Activated CD4-positive, alpha-beta memory T cell treated with anti-CD3 and anti-CD28 coated beads, Interleukin-2, amount 10 ng/mL, durations not matched to agents 7 days and 5 days (primary cell): ENCODE measurements at places on chromosomes 3 and 15. TPM values are rescaled to one million over a fixed set of nuclear protein-coding genes. Genes with fewer than 3 reads are reported as not detected.

CSPG4 gene
- total RNA-seq = not detected

DNAH12 gene
- total RNA-seq = 0.05 TPM

SLC6A20 gene
- total RNA-seq = not detected

NTRK3 gene
- not detected for total RNA-seq

EXOSC7 gene
- total RNA-seq = 40.8 TPM

DPPA2 gene
- total RNA-seq = not detected

DNA sequence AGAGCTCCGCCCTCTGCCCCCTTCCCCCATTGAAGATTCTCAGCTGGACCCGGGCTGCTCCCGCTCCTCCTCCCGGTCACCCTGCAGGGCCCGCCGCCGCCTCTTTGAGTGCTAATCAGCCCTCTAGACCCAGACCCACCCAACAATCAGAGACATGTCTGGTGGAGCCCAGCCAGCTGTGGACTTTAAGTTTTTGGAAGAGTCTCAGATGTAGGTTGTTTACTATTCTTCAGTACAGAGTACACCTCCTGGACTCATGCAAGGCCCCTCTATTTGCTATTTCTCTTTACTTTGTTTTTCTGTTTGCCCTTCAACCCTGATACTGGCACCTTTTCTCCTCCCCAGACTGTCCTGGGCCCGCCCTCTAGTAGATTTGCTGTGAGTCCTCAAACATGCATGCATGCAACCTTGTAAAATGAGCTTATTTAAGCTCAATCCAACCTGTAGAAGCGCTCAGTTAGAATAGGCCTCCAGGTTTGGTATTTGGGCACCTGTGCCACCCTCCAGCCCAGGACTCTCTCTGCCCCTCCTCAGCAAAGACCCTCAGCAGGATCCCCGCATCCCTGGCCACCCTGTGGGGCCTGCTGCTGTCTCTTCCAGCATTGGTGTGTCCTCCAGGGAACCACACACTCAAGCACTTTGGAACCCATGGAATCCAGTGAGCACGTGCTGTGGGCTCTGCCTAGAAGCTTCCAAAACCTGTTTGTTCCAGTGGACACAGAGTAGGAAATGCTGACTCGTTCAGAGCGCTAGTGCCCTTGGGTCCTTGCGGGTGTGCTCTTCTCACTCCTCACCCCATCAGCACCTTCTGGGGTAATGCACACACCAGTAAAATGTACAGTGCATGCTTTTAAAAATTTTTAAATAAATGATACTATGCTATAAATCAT, 4.6 kb downstream of the PRR23E start:
- DNase-seq = no peak
- peaks cover 3% of the 10 kb centered on the region for H3K27me3 ChIP-seq
- H3K27ac ChIP-seq = no peak overlapping the region
- no peaks in the 10 kb centered on the region for H3K36me3 ChIP-seq

DNA sequence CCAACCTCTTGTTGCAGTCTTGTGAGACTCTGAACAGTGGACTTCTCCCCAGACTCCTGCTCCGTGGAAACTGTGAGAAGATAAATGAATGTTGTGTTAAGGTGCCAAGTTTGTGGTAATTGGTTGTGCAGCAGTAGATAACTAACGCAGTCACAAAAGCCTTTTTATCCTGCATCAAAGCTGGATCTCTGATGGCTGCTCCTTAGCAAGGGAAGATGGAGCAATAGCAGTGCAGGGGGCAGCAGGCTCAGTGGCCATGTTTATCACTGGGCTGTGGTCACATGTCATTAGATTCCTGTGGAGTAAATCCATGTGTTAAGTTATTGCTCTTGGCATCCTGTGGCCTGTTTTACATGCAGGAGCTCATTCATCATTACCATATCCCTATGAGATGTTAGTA, 13.5 kb downstream of the CMTM7 start:
- peaks cover 46% of the 10 kb centered on the region for H3K4me1 ChIP-seq
- no peak for DNase-seq
- peaks cover 27% of the 10 kb centered on the region for H3K36me3 ChIP-seq
- no peak overlapping the region for H3K27ac ChIP-seq
- no peaks in the 10 kb centered on the region for H3K27me3 ChIP-seq

DNA sequence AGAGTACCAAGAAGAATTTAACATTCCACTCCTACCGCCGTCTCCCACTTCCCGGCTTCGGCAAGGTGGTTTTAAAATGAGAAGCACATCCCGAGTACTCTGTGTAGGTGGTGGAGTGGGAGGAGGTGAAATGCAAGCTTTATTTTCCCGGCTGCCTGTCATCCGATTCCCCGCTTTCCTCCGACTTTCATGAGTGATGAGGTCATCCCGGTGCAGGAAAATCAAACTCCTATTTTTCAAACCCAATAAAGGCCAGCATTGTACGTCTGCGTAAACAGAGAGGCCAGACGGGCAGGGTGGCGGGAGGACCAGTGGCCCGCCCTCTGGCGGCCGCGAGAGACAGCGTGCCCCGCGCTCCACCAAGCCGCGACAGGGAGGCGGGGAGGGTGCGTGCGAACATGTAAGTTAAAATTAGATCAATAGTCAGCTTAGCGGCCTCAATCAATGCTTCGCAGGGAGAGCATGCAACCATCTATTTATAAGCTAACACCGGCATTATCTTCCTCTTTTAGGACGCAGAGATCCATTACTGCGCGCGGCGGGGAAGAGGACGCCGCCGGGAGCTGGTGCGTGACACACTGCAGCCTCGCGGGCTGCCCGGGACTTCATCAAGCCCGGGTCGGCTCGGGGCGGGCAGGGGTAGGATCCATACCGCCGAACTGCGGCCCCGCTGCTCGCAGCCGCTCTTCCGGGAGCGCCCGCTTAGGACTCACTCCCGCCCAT, 163.3 kb downstream of the CD47 start:
- no peaks in the 10 kb centered on the region for H3K36me3 ChIP-seq
- H3K4me1 ChIP-seq = peaks cover 11% of the 10 kb centered on the region
- H3K4me3 ChIP-seq = peak overlapping the region; percentile 76

DNA sequence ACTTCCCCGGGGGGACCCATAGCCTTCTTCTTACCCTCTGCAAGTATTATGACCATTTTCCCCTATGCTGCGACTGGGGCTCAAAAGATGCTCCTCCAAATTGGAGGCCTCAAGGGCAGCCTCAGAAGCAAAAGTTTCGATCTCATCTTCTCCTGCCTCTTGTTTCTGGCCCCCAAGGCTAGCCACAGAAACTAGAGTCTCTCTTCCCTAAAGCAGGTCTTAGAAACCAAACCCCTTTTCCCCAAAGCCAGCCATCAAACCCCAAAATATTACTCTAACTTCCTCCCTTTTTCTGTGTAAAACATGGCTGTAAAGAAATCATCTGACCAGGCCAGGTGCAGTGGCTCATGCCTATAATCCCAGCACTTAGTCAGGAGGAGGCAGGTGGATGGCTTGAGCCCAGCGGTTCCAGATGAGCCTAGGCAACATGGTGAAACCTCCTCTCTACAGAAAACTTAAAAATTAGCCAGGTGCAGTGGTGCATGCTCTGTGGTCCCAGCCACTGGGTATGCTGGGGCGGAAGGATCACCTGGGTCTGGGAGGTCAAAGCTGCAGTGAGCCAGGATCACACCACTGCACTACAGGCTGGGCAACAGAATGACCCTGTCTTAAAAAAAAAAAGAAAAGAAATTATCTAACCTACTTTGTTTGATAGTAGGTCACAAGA, 36.7 kb upstream of the MFGE8 start:
- H3K36me3 ChIP-seq = no peaks in the 10 kb centered on the region
- DNase-seq = no peak
- H3K27me3 ChIP-seq = no peaks in the 10 kb centered on the region
- H3K27ac ChIP-seq = no peak overlapping the region
- H3K4me1 ChIP-seq = peaks cover 4% of the 10 kb centered on the region

- H3K4me3 ChIP-seq = peak overlapping the region; percentile 94
- peaks cover 45% of the 10 kb centered on the region for H3K4me1 ChIP-seq
- H3K36me3 ChIP-seq = peaks cover 67% of the 10 kb centered on the region
- peak overlapping the region; percentile 91 for H3K27ac ChIP-seq
- peak; percentile 36 for DNase-seq
- H3K27me3 ChIP-seq = no peaks in the 10 kb centered on the region
Observed at GRCh38 chr3:18442756-18443664, 17.9 kb upstream of the SATB1 start.

DNA sequence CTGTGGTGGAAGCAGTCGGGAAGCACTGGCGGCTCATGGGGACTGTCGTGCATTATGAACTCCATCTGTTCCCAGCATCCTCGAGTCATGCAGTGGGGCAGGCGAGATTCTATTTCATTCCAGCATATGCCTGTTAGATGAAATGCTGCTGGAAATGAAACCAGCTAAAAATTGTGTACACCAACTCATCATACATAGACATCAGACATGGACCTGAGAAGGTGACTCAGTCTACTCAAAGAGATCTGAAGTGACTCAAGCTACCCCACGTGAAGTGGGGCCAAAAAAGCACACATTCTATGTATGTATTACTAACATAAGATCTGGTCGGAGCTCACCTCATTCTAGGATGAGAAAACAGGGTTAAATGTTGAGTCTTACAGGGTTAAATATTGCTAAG, 47.5 kb upstream of the FAM98B start:
- no peaks in the 10 kb centered on the region for H3K36me3 ChIP-seq
- peaks cover 42% of the 10 kb centered on the region for H3K27me3 ChIP-seq
- no peak overlapping the region for H3K27ac ChIP-seq

DNA sequence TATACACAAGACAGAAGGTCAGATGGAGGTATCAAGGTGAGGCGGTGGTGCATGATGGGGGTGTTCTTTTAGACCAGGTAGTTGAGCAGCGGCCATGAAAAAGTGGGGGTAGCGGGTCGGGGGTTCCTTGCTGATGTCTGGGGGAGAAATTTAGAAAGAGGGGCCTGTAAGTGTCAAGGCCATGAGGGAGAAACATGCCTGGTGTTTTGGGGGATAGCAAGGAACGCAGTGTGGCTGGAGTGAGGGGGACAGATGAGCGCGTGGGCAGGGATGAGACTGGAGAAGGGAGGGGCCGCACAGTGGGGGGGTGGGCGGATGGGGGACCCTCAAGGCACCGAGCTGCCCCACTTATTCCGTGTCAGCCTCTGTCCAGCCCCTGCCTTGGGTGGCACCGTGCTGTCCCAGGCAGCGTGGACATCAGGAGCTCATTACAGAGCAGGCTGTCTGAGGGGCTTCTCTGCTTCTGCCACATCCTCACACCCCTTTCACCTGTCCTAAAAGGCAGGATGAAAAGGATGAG, 143.3 kb downstream of the SMAD6 start:
- H3K4me3 ChIP-seq = no peak overlapping the region
- H3K36me3 ChIP-seq = no peaks in the 10 kb centered on the region
- peaks cover 4% of the 10 kb centered on the region for H3K4me1 ChIP-seq
- H3K27me3 ChIP-seq = peaks cover 46% of the 10 kb centered on the region
- H3K27ac ChIP-seq = no peak overlapping the region
- DNase-seq = no peak

- no peaks in the 10 kb centered on the region for H3K4me1 ChIP-seq
- H3K27me3 ChIP-seq = no peaks in the 10 kb centered on the region
- H3K27ac ChIP-seq = no peak overlapping the region
Observed at GRCh38 chr3:44363591-44363990, 25.0 kb downstream of the TCAIM start.

DNA sequence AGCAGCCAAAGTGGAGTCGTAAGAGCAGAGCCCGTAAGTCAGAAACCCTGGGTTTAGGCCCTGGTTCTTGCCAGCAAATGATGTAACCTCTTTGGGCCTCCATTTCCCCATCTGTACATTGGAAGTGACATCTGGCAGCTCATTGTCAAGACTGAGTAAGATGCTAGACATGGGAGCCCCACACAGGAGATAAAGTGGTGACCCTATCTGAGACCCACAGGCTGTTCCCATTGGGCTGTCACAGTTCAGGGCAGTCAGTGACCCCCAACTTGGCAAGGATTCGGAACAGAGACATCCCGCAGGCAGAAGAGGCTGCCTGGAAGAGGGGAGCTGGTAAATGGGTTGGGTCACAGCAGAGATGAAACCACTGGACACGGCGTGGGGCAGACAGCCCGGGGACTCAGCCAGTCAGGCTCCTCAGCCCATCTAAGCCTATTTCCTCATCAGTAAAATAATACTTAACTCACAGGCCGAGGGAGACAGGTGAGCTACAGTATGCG, 1.8 kb downstream of the CLN6 start:
- H3K27me3 ChIP-seq = no peaks in the 10 kb centered on the region
- no peak overlapping the region for H3K27ac ChIP-seq
- peak overlapping the region; percentile 93 for H3K4me3 ChIP-seq
- peaks cover 44% of the 10 kb centered on the region for H3K4me1 ChIP-seq

DNA sequence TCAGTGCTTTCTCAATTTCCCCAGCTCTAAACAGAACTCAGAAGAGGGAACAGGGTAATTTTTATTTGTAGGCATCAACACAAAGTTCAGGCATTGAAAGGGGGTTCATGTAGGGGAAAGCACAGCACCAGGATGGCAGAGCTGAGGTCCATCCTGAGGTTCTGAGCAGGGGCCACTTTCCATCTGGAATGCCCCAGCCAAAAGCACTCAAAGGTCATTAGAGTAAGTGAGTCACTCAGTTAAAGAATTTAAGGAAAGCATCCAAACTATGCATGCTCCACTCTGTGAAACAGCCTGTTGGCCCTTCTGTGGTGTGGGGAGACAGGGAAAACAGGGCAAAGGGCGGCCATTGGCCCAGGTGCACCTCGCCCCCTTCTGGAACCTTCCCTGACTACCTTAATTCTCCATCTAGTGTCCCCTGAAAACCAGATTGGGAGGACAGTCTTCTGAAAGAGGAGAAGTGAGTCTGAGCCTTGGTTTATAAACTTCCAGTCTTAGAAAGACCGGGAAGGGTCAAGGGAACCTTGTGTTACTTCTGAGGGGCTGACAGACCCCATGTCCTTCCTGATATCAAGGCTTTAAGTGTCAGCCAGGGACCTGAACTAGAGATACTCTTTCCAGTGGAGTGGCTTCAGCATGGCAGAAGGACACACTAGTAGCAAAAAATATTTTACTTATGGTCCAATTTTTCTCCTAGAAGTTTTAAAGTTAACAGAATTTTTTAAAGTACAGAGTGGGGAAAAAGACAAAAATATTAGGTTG, 133.3 kb downstream of the MYLK start:
- no peak overlapping the region for H3K4me3 ChIP-seq
- no peak overlapping the region for H3K27ac ChIP-seq
- no peak for DNase-seq
- H3K36me3 ChIP-seq = no peaks in the 10 kb centered on the region

DNA sequence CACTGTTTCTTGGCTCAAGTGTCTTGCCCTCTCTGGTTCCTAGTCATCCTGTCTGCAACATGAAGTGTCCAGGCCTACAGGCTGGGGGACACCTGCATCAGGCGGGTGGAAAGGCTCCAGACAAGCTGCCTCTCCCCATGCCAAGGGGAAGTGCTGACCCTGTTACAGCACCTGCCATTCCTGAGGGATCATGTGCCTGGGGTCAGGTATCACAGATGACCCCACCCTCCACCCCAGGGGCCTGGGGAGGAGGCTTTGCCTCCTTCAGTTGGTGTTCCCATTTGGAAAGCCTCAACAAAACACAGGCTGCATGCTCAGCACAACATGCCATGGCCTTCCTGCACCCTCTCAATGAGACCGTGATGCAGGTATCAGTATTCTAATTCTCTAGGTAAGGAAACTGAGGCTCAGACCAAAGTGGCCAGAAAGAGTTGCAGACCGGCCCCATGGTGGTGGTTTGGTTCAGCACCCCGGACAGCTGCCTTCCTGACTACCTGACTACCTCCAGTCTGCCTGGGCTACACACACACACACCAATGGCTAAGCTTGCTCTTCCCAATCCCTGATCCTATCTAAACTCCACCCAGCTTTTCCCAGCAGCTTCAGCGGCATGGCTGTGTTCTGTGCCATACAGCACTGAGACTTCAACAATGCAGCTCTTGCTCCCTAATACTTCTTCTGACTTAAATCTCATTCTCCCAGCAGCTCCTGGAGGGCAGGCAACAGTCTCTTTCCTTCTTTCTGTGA, 69.7 kb upstream of the LINGO1 start:
- no peaks in the 10 kb centered on the region for H3K27me3 ChIP-seq
- no peak overlapping the region for H3K4me3 ChIP-seq
- H3K36me3 ChIP-seq = no peaks in the 10 kb centered on the region
- DNase-seq = peak; percentile 27
